ENCODE measurements at places on chromosomes 2 and 18.
A peak's percentile ranks its signal among the peaks of the same experiment; 100 is the strongest.

DNA sequence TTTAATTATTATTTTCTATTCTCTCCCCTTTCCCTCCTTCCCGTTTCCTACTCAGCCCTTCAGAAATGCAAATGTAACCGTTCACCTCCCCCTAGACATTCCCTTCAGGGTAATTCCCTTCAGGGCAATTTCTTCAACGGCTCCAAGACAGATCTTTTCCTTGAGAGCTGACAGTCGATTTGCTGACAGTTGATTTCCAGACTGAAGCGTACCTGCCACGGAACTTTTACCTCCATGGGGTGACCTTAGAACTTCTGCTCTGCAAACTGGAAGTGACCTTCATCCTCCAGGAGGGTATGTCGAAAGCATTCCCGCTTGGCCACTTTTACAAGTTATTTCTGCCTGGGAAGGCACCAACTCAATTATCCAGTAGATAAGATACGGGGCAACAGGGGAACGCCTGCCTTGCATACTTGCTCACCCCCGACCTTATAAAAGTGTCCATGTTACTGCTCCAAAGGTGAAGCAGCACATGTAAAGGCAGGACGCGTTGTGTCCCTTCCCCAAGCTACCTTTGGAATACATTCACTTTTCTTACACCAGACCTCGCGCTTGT lies 18.5 kb downstream of the B3GNT7 start:
- peak; percentile 3 for DNase-seq

- peak; percentile 53 for DNase-seq
Observed at GRCh38 chr2:46873604-46874068, 42.0 kb downstream of the MCFD2 start.

GRCh38 chr2:145258903-145259579 lies 739.1 kb upstream of the ZEB2 start:
- DNase-seq, result no peak

GRCh38 chr2:144217853-144218633 lies 301.9 kb downstream of the ZEB2 start:
- no peak for DNase-seq

DNA sequence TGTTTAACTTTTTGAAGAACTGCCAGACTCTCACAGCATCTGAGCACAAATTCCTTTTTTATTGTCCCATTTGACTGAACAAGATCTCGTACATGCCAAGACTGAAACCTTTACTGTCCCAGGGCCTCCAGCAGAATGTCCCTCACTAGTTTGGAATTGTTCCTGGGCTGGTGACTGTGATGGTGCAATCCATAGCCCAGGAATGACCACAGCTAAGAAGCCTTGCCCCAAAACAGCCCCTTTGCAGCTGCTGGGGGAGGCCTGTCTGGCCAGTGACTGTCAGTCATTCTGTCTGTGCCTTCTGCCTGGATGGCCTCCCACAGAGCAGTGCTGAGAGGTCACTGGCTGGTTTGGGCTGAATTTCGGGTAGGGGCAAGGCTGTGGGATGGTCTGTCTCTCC lies 184.5 kb upstream of the MSH6 start:
- no peak for DNase-seq

GRCh38 chr2:60519231-60519863 lies 34.1 kb downstream of the BCL11A start:
- DNase-seq, result no peak

- DNase-seq, result no peak
Observed at GRCh38 chr2:219443016-219443696, 8.5 kb downstream of the SPEG start.

- no peak for DNase-seq
Observed at GRCh38 chr18:74774486-74774885, 176.8 kb downstream of the ZNF407 start.

- DNase-seq, result peak; percentile 35
Observed at GRCh38 chr2:160224060-160224459, 24.0 kb upstream of the ITGB6 start.

- DNase-seq, result no peak
Observed at GRCh38 chr2:71064754-71065621, 3.5 kb upstream of the NAGK start.

DNA sequence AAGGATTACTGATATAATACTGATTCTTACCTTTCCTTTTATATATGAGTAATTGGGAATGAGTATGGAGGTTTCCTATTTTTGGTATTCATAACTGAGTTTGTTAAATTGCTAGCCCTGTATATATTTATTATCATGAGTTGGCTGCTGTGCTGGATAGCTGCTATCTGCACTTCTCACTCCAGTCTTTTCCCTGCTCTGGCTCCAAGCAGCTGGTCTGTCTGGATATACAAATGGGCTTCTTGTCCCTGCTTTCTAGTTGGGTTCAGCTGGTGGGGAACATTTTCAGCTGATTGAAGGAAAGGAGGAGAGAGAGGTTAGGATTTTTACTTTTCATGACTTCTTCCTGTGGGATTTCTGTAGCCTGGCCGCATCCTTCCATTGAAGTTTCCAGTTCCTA lies 41.2 kb downstream of the AGFG1 start:
- DNase-seq, result no peak

DNA sequence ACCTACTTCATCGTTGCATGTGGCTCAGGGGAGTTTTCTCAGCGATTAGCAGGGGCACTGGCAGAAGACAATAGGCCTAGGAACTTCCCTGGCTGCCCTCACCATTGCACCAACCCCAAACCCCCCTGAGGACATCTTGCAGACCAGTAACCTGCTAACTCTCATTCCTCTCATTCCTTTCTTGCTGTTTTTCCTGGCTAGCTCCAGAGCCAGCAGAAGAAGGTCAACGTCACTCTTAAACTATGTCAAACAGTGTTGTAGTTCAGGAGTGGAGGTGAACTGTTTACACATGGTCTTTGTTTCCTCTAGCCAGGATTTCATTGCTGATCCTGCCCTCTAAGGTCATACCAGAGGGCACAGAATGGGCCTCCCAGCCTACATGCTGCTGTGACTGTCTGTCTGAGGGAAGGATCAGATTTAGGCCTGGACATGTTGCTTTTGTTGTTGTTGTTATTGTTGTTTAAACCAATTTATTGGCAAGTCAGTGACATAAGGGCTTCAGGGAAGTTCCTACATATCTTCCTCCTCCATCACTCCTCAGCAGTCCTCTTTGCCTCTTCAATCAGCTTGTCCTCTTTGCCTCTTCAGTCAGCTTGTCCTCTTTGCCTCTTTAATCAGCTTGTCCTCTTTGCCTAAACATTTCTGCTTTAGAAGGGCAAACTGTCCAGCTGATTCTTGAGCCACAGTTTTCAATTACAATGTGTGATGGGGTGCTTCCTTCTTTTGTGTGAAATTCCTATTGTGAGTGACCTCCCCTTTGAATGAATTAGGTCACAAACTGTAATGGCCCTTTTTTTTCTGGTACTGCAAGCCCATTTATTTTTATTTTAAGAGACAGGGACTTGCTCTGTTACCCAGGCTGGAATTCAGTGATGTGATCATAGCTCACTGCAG lies 471.9 kb upstream of the TNP1 start:
- DNase-seq, result no peak

- no peak for DNase-seq
Observed at GRCh38 chr2:235472443-235472842, 21.4 kb upstream of the AGAP1 start.

DNA sequence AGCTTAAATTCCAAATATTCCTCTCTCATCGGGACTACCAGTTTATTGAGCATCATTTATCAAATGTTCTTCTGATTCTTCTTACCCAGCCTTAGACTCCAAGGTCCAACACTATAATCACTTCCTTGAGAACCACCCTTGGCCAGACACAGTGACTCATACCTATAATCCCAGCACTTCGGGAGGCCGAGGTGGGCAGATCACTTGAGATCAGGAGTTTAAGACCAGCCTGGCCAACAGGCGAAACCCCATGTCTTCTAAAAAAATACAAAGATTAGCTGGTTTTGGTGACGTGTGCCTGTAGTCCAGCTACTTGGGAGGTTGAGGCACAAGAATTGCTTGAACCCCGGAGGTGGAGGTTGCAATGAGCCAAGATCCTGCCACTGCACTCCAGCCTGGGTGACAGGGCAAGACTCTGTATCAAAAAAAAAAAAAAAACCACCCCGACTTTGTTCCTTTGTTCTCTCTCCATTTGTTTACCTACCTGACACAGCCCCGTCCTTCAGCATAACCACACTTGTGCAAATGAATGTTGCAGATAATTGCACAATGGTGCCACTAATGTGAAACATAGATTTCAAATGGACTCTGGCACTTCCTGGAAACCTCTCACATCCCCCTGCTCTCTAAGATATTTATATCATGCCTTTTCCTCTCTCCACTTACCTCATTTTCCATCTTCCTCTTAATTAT lies 38.9 kb upstream of the LPIN2 start:
- DNase-seq, result no peak

- DNase-seq, result no peak
Observed at GRCh38 chr2:231665245-231666170, 42.8 kb upstream of the PTMA start.

DNA sequence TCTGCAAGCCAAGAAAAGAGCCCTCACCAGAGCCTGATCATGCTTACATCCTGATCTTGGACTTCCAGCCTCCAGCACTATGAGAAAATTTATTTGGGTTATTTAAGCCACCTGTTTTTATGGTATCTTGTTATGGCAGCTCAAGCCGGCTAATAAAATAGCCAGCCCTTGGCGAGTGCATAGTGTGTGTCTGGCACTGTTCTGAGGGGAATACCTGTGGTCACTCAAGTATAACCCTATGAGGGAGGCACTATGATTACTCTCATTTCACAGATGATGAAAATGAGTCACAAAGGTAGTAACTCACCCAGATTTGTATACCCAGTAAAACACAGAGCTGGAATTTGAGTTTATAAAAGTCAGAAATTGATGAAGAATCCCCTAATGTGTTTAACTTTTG lies 556.9 kb upstream of the SETBP1 start:
- no peak for DNase-seq

- no peak for DNase-seq
Observed at GRCh38 chr18:47143899-47144485, 6.3 kb downstream of the HDHD2 start.

DNA sequence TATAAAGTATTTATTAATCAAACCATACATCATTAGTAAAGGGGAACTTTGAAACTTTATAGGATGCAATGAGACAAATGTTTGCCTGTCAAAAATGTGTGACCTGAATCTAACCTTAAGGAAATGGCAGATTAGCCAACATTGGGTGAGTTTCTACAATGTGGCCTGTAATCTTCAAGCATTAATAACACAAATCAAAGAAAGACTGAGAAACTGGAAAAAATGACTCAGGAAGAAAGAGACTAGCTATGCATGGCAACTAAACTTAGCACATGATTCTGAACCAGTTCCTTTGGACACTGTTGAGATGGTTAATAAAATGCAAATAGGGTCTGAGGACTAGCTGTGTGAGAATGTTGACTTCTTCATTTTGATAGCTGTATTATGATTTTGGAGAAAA lies 628.6 kb upstream of the ID2 start:
- no peak for DNase-seq

GRCh38 chr2:191571163-191571769 lies 106.7 kb upstream of the NABP1 start:
- DNase-seq, result peak; percentile 10

DNA sequence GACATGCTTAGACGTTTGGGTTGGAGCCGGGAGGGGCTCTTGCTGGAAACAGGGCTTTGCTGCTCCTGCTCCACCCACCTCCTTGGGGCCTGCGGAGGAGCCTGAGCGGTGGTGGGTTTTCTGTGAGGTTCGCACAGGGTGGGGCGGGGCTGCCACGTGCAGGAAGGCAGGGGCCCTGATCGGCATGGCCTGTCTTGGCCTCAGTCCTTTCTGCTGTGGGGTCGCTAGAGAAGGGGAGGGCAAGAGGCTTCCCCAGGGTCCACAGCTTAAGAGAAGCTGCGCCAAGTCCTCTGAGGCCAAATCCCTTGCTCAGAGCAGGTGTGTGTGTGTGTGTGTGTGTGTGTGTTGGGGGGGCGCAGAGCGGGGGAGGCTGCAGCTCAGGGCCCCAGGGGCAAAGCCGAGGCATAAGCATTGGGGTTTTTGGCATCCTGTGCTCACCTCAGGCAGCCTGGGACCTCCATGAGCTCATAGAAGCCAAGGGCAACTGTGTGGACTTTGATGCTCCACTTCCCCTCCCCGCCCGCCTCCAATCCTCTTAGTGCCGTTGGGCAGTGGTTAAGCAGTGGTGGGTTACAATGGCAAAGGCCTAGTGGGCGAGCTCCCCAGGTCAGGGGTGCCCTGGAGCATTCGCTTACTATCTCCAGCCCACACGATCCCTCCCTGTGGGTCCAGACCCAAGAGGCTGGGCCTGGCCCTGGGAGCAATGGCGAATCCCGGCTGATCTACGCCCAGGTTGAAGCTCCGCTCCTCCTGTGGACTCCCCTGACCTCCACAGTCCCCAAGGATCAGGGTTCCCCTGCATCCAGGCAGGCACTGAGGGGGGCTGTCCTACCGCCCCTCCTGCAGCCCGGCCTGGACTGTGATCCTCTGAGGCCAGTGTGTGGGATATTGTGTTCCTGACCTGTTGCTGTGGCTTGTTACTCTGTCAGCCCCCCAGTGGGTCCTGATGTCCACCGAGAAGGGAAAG lies 28.9 kb downstream of the TOGARAM2 start:
- no peak for DNase-seq

DNA sequence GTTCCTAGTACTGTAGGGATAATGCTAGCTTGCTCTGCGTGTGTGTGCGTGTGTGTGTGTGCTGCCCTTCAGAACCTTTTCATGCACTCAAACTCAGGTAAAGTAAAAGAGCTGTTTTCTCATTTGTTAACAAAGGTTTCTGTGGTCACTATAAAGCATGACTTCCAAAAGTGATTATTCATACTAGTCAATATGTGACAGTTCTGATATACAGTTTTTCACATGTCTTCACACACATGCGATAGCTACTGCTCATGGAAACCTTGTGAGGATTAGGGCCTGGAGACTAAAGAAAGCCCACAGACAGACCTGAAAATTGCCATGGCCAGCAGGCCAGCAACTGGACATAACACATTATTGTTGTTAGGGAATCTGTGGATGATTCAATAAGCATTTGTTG lies 56.9 kb upstream of the NEMP2 start:
- DNase-seq, result no peak

DNA sequence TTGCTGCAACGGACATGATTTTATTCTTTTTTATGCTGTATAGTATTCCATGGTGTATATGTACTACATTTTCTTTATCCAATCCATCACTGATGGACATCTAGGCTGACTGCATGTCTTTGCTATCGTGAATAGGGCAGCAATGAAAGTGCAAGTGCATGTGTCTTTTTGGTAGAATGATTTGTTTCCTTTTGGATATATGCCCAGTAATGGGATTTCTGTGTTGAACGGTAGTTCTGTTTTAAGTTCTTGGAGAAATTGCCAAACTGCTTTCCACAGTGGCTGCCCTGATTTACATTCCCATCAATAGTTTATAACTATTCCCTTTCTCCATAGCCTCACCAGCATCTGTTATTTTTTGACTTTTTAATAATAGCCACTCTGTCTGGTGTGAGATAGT lies 99.7 kb upstream of the CRIM1 start:
- no peak for DNase-seq

GRCh38 chr2:234211797-234212196 lies 161.3 kb downstream of the SPP2 start:
- no peak for DNase-seq

DNA sequence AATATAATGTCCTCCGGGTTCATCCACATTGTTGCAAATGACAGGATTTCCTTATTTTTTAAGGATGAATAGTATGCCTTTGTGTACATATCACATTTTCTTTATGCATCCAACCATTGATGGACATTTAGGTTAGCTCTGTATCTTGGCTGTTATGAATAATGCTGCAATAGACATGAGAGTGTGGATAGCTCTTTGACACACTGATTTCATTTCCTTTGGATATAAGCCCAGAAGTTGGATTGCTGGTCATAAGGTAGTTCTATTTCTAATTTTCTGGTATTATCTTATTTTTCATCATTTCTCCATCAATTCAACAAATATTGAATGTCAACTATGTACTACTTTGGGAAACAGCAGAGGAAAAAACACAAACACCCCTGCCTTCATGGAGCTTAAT lies 423.3 kb downstream of the MTX2 start:
- DNase-seq, result no peak

Measured in HEK293T (cell line).